ENCODE measurements at places on chromosomes 11 and 22. TPM values are rescaled to one million over a fixed set of nuclear protein-coding genes. Genes with fewer than 3 reads are reported as not detected.

DNA sequence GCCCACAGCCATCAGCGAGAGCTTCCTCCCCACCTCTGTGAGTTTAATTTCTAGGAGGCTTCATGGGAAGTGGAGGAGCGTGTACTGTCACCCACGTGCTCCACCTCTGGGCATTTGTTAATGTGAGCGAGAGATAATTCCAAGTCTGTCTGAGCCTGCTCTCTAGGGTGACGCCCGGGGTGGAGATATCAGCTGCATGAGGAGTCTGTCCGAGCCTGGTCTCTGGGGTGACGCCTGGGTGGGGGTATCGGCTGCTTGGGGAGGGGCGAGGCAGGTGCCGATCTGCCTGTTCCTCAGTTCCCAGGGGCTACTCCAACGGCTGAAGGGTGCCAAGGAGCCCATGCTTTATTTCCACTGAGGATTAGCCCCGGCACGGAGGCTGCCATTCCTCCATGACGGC is 735.0 kb downstream of the BRD1 start:
- no peaks in the 10 kb centered on the region for H3K4me1 ChIP-seq
- no peaks in the 10 kb centered on the region for H3K36me3 ChIP-seq
- peak; percentile 20 for DNase-seq
- no peak overlapping the region for H3K4me3 ChIP-seq
- H3K27ac ChIP-seq: no peak overlapping the region

- H3K27ac ChIP-seq: no peak overlapping the region
- H3K4me1 ChIP-seq: no peaks in the 10 kb centered on the region
- no peak overlapping the region for H3K4me3 ChIP-seq
Measured at GRCh38 chr11:64048042-64048854, 12.5 kb downstream of the FLRT1 start.

DNA sequence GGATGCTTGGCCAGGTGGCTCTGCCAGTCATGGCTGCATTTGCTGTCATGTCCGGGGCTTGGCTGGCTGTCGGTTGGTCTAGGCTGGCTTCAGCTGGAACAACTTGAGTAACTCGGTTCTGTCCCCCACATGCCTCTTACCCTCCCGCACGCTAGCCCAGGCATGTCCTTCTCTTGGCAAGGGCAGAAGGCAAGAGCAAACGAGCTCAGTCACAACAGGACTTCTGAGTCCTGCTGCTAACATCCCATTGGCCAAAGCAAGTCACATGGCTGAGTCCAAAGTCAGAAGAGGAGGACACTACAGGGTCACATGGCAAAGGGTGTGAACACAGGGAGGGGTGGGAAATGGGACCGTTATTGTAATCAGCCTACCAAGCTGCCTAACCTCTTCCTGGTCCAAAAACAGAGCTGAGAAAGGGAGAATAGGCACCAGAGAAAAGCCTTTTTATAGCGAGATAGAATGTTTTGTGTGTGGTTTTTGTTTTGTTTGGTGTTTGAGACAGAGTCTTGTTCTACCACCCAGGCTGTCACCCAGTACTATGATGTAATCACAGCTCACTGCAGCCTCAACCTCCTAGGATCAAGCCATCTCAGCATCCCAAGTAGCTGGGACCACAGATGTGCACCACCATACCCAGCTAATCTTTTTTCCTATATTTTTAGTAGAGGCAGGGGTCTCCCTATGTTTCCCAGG is 81.9 kb downstream of the MN1 start:
- no peak overlapping the region for H3K4me3 ChIP-seq
- H3K36me3 ChIP-seq: no peaks in the 10 kb centered on the region
- no peaks in the 10 kb centered on the region for H3K4me1 ChIP-seq
- no peak overlapping the region for H3K27ac ChIP-seq

DNA sequence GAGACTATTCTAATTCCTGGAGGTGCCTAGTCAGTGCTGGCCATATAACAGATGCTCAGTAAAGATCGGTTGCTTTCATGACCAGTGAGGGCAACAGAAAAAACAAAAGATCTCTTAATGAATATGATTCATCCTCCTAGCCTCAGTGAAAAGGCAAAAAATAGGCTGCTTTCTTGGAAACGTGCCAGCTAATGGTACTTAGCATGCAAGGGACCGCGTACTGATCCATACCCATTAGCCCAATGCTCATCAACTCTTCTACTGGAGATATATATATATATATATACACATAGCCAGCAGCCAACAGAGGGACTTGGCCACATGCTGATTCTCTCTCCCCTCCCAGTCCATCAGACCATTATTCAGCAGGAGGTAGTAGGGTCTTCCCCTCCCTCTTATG is 320.4 kb downstream of the KIRREL3 start:
- H3K4me1 ChIP-seq: no peaks in the 10 kb centered on the region
- H3K36me3 ChIP-seq: no peaks in the 10 kb centered on the region

The CDC42EP2 gene
- 20.9 TPM for total RNA-seq

The APOBEC3G gene
- total RNA-seq: 9.5 TPM

All from aorta (tissue), 5 donors.